ENCODE measurements at places on chromosomes 5 and 9.
A peak's percentile ranks its signal among the peaks of the same experiment; 100 is the strongest.

DNA sequence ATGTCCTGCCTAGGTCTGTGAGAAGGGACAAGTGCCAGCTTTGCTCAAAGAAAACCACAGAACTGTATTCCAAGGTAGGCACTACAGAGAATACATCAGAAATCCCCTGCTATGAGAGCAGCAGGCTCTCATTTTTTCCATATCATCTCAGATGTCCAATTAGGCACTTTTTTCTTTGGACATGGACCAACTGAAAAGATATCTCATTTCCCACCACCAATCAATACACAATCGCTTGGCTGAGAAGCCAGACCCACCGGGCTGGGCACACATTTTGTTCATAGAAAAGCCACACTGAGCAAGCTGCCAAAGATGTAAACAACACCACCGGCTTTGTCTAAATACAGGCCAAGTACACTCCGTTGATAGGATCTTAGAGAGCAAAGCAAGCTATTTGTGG, 25.9 kb downstream of the STOM start:
- DNase-seq, result no peak

GRCh38 chr5:56737002-56737621, 78.2 kb upstream of the MAP3K1 start:
- no peak for DNase-seq

DNA sequence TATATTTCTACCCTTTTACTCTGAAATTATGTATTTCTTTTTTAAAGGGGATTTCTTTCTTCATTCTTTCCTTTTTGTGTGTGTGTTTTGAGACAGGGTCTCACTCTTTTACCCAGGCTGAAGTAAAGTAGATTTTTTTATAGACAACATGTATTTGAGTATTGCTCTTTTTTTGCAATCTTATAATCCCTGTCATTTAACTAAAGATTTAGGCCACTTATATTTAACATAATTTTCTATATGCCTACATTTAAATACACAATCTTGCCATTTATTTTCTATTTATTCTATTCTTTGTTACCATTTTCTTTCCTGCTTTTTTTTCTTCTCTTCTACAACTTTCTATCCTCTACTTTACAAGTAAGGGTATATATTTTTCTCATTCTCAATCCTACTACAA, 416.0 kb upstream of the IRX2 start:
- DNase-seq, result no peak

- no peak for DNase-seq
These were observed 39.3 kb upstream of the HMHB1 start for GRCh38 chr5:143772621-143773020.

DNA sequence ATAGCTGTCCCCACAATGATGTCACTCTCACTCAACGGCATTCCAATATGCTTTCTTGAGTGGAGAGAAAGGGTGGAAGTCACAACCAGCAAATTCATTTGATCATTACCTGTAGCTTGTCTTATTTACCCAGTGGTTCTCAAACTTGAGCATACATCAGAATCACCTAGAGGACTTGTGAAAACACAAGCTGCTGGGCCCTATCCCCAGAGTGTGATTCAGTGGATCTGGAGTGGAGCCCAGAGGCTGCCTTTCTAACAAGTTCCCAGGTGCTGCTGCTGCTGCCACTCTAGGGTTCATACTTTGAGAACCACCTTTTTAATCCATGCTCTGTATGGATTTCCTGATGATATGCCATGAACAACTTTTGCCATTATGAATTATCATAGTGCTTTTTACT, 94.7 kb downstream of the KLHL3 start:
- DNase-seq, result no peak

- DNase-seq, result no peak
These were observed 66.7 kb downstream of the PCDH1 start for GRCh38 chr5:141811287-141812155.

GRCh38 chr5:95863383-95863757, 40.8 kb upstream of the GLRX start:
- DNase-seq, result no peak

GRCh38 chr9:134621558-134622110, 20.0 kb upstream of the COL5A1 start:
- DNase-seq, result no peak

GRCh38 chr9:111662576-111663300, 1.3 kb downstream of the GNG10 start:
- DNase-seq, result peak; percentile 1

GRCh38 chr9:68782546-68782945, 77.5 kb downstream of the PIP5K1B start:
- DNase-seq, result no peak

GRCh38 chr9:72954431-72955125, 1.7 kb upstream of the ALDH1A1 start:
- no peak for DNase-seq

- peak; percentile 2 for DNase-seq
These were observed at the start of gene PPIC for GRCh38 chr5:123036391-123037103. PPIC (minus strand) TSS chr5:123036725; CDS start chr5:123036625, 100 bp downstream.

DNA sequence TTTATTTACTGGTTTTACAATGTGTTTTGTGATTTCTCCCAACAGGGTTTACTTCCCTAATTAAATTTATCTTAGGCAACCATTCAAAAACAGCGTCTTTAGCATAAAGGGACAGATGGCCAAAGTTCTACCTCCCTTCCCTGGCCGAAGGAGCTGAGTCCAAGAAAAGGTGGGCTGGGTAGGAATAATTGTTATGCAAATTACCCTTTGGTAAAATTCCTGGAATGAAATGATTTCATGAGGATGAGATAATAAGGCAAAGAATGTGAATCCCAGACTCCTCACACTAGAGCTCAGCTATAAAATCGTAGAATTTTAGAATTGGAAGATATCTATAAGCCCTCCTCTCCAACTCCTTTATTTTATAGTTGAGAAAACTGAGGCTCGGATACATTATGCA, 119.6 kb downstream of the SGCD start:
- DNase-seq, result no peak

DNA sequence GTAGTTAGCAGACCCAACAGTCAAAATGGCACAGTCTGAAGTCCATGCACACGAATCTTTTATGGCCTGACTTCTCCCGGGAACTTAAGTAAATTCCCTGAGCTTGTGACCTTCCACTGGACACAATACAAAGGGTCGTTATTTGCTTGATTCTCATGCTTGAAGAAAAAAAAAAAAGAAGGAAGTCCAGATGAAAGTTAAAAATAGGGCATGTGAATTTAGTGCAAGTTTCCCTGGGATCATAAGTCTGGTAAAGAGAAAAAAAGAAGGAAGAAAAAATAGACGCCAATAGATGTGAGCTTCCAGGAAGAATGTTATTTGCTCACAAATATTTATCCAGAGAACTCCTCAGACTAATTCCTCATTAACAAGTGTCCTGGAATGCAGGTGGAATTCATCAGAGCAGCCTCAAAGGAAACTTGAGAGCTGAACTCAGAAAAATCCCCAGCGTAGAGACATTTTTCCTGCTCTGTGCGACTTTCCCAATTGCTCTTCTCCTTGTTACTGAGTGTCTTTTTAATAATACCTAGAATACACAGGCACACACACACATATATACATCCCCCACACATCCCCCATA, 616.3 kb downstream of the EBF1 start:
- no peak for DNase-seq

GRCh38 chr5:163360656-163361055, 76.7 kb upstream of the CCNG1 start:
- no peak for DNase-seq

GRCh38 chr9:88052321-88052965, 78.1 kb upstream of the CDK20 start:
- DNase-seq, result no peak

DNA sequence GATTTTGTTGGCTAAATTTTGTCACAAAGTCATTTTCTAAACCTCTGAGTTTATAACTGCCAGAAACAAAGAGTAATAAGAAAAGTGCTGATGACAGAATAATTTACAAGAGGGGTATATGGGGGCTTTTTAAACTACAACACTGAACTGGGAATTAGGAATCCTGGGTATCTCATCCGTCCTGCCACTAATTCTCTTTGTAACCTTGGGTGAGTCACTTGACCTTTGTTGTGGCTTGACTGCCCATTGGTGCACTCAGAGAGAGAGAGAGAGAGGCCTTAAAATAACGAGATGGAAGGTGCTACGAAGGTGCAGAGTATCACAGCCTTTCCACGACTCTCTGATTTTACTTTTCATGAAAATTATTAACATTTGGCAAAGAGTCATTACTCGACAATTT, 130.3 kb upstream of the CNTLN start:
- DNase-seq, result no peak

DNA sequence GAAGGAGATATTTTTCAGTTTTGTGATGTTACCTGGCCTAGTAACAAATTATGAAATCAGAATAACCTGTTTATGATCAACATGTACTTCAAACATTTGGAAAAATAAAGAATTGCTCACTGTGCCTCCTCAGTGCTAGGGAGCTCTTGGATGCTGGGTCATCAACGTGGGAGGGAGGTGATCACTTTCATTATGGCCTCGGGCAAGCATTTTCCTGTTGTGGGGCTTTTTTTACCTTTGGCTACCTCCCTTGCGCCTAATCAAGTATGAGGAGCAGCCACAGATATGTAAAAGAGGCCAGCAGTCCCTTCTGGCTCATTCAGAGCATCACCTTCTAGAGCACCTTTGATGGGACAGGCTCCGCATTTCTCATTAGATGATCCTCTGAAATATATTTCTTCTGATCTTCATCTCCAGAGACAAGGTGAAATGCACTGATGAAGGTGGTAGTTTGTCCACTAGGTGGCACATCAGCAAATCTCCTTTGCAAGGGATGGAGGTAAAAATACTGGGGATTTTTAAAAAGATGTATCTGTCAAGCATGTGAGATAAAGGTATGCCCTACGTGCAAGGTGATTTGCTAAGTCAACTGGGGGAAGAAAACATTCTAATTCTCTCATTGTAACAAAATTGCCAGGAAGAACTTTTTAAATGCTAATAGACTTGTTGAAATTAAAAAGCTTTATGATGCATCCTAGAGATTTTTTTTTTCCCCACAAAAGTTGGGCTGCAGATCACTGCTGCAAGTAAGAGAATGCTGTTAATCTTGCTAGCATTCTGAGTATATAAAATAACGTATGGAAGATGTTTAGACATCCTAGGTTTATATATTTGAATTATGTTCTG, 218.2 kb downstream of the MAST4 start:
- no peak for DNase-seq

All from stimulated activated CD4-positive, alpha-beta T cell treated with anti-CD3 and anti-CD28 coated beads, Interleukin-12 subunit alpha, Interleukin-12 subunit beta, amount 100 ng/mL, for 4 hours (primary cell).